ENCODE measurements at places on chromosomes 2 and 18.

DNA sequence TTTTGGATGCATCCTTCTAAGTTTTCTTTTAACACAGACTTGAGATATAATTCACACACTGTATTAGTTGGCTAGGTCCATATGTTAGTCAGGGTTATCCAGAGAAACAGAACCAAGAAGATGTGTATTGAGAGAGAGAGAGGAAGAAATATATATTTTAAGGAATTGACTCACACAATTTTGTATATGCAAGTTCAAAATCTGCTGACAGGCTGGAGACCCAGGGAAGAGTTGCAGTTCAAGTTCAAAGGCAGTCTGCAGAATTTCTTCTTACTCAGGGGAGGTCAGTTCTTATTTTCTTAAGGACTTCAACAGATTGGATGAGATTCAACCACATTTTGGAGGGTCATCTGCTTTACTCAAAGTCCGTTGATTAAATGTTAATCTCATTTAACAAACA is 23.0 kb upstream of the MRO start:
- no peak for DNase-seq

- DNase-seq = peak; percentile 37
These were observed 61.2 kb upstream of the CUL3 start for GRCh38 chr2:224646242-224646846.

DNA sequence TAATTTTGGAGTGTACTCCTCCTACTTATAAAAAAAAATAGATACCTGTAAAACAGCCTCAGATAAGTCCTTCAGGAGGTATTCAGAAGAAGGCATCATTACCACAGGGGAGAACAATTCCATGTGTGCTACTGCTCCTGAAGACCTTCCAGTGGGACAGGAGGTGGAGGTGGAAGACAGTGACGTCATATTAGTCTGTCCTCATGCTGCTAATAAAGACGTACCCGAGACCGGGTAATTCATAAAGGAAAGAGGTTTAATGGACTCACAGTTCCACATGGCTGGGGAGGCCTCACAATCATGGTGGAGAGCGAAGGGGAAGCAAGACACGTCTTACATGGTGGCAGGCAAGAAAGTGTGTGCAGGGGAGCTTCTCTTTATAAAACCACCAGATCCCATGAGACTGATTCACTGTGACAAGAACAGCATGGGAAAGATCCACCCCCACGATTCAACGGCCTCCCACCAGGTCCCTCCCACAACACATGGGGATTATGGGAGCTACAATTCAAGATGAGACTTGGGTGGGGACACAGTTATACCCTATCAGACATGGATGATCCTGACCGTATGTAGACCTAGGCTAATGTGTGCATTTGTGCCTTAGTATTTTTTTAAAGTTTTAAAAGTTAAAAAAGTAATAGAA is 98.4 kb downstream of the NDUFA10 start:
- DNase-seq = no peak

DNA sequence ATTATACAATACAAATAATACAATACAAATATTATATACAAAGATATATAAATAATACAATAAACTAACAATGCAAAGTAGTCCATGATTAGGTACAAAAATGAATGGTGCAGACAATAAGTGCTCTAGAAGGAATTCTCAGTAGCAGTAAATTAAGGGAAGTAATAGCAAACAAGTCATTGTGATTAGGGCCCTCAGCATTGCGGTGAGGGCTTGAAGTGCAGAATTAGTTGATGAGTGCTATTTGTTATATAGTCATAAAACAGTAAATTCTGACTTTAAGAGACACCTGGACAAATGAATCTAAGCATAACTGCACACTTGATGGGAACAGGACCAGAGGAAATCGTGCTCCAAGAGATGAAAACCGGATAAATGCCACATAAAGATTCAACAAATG is 74.9 kb downstream of the ANKRD44 start:
- no peak for DNase-seq

DNA sequence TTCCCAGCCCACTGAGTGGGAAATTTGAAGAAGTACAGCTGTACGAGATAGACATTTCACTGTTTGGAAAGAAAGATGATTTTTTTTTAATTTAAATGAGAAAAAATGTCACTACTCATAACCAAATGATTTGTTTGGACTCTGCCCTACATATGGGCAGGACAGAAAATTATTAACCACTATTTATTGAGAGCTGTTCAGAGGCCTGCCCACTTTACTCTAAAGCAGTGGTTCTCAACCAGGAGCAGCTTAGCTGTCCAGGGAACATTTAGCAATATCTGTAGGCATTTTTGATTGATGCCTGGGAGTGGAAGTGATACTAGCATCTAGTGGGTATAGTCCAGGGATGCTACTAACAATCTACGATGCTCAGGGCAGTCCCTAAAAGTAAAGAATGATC is 13.4 kb upstream of the DTNA start:
- no peak for DNase-seq

- no peak for DNase-seq
These were observed 70.6 kb downstream of the NRP2 start for GRCh38 chr2:205752924-205753323.

DNA sequence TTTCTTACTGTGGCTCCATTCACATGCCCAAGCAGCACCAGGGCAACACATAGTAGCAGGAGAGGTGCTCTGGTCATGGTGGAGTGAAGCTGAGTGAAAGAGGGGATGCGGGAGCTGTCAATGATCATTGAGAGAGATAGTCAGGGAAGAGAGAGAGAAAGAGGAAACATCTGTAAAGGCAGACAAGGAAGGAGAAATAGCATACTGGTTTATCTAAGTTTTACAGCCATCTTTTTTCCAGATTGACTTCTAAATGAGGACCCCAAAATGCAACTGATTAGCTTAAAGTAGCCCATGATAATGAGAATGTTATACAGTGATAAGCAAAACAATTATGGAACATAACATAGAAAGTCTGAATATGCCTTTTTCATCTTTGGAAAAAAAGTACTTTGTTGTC is at the start of gene C2orf66:
C2orf66 (minus strand) TSS at position 96 of the 400 bp plus-strand sequence; CDS start at position 77, 19 bp downstream.
- DNase-seq = no peak

DNA sequence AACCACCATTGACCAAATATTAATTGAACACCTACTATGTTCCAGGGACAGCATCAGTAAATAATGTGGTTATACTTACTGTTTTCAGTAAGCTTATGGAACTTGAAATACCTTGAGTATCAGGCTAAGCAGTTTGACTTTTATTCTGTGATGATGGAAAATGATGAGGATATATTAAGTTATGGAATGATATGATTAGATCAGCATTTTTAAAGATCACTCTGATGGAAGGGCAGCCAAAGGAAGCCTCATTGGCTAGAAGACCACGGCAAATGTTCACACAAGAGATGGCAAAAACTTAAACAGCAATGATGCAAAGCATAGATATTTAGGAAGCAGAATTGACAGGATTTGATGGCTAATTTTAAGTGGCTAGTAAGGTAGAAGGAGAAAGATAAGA is 266.9 kb upstream of the DPP10 start:
- DNase-seq = no peak

DNA sequence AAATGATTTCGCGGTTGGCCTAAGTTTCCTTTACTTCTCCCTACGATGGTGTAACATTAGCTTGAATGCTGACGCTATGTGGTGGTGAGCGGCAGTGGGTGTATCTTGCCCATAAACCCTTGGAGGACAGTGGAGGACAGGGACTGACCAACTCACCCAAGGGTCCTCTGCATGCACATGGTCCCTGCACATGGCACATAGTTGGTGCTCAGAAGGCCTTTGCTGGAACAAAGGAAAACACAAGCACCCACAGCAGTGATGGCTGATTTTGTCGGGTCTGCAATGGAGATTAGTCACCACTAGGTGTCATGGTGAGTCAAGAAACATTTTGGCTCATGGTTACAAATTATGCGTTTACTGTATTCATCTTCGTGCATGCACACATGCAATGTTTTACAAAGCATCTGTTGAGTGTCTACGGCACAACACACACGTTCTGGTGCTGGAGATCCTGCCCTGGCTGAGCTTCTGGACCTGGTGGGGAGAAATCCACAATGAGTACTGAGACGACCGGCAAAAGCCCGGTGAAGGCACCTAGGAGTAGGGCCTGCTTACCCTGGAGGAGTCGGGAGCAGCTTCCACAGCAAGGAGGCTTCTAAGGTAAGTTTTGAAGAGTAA is 44.0 kb downstream of the PDCL3 start:
- peak; percentile 68 for DNase-seq

GRCh38 chr2:98258906-98259305 is 87.3 kb upstream of the CNGA3 start:
- DNase-seq = no peak

DNA sequence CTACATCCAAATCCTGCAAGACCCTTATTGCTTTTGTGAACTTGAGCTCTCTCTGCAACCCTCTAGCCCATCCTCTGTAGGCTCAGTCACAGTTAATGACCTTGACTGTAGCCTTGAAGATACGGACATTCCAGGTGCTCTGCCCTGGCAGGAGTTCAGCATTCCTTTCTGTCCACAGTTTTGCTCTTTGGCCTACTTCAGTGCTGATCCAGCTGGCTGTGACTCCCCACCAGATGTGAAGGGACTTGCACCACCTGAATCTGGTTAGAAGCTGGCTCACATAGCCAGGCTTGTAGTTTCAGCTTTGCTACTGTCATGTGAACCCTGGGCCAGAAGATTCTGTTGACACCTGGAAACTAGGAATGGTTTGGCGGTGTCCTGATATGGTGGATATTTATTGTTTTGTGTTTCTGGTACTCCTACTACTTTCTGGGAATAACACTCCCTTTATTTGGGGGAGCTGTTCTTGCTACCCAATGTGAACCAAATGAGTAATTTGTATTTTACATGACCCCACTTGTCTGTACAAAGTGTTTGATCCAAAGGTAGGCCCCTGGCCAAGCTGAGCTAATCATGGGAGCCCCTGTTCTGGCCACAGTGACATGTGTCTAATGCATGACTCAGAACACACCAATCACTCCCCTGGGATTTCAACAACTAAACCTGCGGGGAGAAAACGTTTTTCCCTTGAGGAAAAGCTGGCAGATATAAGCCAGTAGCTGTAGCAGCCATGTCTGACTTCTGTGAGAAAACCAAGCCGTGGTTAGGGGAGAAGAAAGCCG is 73.4 kb downstream of the CDCA7 start:
- DNase-seq = no peak

GRCh38 chr18:54964741-54965140 is 5.5 kb upstream of the CCDC68 start:
- peak; percentile 57 for DNase-seq

DNA sequence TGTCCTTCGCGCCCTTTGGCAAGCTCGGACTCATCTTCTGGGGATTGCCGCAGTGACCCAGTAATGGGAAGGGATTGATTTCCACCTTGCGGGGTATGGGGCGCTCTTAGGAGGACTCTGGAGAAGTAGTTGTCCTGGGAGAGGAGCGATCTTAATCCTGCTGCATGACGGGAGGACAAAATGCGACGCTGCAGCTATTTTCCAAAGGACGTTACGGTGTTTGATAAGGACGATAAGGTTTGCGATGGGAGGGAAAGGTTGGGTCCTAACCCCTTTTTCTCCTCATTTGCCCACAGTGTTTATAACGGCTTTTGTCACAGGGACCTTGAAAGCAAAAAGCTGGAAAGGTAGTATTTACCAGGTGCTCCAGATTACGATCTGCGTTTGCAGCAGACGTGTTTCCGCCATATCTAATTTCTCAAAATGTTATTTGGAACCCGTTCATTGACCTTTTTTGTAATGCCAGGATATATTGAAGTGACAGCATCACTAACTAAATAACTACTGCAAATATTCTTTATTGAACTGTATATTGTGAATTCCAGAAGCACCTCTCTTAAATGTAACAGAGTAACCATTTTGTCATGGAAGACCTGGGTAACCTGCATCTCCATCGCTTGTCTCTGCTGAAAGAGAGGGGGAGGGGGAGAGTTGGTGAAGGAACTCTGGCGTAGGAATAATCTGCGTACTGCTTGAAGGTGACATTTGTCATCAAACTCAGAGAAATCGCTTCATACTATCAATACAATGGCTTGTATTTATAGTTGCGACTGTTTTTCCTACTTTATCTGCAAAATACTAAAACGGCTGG is 590 bp downstream of the MDH1 start:
- DNase-seq = no peak

GRCh38 chr2:144438801-144439631 is 80.9 kb downstream of the ZEB2 start:
- no peak for DNase-seq

DNA sequence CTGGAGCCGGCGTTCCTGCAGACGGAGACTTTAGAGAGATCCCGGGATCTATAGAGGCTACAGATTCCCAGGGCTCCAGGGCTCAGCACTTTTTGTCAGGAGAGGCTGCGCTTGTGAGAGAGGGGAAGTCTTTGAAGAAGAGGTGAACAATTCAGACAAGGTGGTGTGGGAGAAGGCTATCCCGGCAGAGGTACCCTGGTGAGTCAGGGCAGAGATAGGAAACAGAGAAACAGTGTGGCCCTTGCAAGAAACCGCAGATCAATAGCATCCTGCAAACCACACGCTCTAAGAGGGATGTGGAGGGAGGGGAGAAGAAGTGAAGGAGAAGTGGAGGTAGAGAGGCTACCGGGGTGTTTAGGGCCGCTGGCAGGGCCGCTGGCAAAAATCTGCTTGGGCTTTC is 160.5 kb upstream of the APCDD1 start:
- DNase-seq = no peak

DNA sequence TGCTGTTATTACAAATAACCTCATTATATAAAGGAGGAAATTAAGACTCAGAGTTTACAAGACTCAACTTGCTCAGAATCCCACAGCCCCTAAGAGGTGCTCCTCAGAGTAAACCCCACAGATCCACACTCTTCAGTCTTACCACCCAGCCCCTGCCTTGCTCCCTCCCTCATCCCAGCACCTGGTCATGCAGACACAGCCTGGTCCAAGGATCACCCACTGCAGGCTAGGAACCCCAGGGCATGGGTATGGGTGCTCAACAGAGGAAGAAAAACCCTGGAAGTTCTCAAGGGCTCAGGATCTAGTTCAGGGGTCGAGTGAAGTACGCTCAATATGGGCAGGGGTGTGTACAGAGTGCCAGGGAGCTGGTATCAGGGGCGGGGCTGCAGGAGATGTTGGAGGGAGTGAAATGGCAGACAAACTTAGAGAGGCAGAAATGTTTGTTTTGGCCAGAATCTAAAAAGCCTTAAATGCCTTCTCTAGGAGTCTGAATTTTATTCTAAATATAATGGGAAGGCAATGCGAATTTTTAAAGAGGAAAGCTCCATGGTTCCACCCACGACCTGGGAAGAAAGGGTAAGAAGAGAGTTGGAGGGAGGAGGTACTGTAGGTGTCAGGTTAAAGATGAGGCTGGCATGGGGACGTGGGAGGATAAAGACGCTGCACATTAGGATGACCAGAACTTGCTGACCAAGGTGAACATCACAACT is 79.1 kb upstream of the MGAT4A start:
- DNase-seq = no peak

GRCh38 chr2:226639550-226639949 is 160.1 kb downstream of the IRS1 start:
- no peak for DNase-seq
